Esophagus mucosa (tissue), 1 donor: ENCODE measurements at places on chromosomes 5 and 9.

- no peak for ATAC-seq
Measured at GRCh38 chr9:89632192-89632733, 27.5 kb downstream of the GADD45G start.

- ATAC-seq = no peak
Measured at GRCh38 chr9:15278091-15278687, 28.8 kb downstream of the TTC39B start.

DNA sequence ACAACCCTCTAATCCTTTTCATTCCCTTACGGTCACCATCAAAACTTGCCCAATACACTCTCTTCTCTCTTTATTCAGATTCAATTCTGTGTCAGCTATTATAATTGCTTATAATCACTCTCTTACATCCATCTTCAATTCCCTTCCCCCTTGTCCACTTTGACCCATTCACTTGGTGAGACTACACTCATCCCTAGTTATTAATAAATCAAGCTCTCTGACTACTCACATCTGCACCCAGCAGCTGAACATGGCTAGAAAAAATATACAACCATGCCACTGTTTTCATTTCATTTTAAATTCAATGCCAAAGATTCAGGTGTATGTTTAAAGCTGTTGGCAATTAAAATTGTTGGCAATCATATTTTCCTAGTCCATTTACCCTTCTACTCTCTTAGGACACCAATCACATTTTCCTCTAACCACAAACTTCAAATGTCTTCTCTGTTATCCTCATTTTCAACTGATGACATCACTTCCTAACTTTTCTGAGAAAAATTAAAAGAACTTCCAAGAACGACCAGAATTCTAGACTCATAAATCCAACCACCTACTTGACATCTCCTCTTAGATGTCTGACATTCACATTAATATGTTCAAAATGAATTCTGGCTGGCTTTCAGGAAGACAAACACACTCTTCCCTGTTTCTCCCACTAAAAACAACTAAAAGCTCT, 5.5 kb downstream of the C5orf15 start:
- ATAC-seq = no peak

DNA sequence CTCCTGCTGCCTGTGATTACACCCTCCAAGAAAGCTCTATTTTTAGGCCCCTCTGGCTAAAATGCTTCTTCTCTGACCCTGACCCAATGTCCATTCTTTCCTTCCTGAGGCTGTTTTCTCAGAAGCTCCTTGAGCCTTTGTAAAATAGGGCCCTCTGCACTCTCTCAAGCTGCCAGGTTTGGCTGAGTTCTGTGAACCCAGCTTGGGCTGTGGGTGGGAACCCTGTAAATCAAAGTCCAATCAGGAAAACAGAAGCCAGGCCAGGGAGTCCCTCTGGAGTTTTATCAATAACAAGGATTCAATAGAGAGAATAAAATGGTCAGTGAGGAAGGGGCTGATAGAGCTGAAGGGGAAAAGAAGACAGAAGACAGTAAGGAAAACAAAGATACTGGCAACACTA, 43.7 kb upstream of the ERCC6L2 start:
- no peak for ATAC-seq

GRCh38 chr9:134897584-134898170, 17.1 kb downstream of the FCN2 start:
- ATAC-seq = no peak

GRCh38 chr5:61301341-61302199, 30.5 kb upstream of the ZSWIM6 start:
- ATAC-seq = peak; percentile 72

- ATAC-seq = no peak
Measured at GRCh38 chr5:143569722-143570567, 166.5 kb upstream of the NR3C1 start.

DNA sequence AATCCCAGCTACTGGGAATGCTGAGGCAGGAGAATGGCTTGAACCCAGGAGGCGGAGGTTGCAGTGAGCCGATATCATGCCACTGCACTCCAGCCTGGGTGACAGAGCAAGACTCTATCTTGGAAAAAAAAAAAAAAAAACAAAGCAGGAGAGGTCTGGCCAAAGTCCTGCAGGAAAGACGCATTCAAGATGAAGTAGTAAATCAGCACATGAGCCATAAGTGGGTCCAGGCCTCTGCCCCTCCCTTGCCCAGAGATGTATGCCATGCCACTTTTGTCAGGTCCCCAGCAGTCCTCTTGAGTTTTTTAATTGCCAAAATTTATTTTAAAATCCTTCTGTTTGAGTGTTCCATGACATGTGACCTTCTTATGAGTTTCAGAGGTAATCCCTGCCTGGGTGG, 8.5 kb upstream of the PHF19 start:
- ATAC-seq = no peak

DNA sequence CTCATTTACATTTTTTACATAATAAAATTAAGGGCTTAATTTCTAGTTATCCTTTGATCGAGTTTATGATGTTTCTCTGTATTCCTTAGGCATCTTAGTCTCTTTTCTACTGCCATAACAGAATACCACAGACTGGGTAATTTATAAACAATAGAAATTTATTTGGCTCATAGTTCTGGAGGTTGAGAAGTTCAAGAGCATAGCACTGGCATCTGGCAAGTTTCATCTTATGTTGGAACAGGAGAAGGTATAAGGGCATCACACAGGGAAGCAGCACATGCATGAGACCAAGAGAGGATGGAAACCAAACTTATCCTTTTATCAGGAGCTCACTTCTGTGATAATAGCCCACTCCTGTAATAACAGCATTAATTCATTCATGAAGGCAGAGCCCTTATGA, 284.9 kb upstream of the COX7C start:
- ATAC-seq = no peak

- no peak for ATAC-seq
Measured at GRCh38 chr5:109653042-109653441, 36.7 kb upstream of the MAN2A1 start.

DNA sequence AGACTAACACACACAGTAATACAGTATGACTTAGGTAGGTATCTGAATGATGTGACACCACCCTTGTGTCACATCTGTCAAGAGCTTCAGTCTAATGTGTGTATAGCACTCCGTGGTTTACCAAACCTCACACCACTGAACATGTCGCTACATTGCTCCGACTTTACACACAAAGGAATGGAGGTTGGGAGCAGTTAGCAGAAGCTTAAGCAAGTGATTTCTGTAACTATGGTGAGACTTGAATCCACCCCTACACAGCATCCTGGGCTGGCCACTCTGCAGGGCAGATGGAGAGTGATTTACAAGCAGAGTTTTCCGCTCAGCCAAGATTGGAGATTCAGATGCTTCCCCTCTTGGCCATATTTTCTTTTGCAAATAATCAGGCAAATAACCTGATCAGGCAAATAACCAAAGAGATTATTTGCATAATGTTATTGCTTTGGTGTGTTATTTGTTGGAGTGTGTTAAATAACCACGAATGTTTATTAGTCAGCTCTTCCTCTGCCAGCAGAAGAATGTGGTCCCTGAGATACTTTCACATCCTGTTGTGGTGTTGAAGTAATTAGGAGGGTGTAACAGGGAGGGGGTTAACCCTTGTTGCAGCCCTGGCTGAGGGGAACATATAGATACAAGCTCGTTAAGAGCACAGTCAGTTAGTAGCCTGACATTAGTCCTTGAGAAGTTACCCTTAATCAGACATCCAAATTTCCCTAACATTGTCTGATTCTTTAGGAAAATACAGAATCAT, 92.8 kb downstream of the SNX18 start:
- ATAC-seq = peak; percentile 66

DNA sequence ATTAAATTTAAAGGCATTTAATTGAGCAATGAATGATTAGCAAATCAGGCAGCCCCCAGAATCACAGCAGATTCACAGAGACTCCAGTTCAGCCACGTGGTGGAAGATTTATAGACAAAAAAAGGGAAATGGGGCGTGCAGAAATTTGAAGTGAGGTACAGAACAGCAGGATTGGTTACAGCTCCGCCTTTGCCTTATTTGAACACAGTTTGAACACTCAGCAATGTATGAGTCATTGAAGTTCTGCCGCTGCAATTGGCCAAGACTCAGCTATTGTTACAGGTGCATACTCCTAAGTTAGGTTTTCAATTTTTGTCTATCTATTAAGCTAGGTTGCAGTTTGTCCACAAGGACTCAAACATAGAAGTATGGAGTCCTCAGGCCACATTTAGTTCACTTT, 157.7 kb upstream of the SLC12A2 start:
- ATAC-seq = peak; percentile 90

DNA sequence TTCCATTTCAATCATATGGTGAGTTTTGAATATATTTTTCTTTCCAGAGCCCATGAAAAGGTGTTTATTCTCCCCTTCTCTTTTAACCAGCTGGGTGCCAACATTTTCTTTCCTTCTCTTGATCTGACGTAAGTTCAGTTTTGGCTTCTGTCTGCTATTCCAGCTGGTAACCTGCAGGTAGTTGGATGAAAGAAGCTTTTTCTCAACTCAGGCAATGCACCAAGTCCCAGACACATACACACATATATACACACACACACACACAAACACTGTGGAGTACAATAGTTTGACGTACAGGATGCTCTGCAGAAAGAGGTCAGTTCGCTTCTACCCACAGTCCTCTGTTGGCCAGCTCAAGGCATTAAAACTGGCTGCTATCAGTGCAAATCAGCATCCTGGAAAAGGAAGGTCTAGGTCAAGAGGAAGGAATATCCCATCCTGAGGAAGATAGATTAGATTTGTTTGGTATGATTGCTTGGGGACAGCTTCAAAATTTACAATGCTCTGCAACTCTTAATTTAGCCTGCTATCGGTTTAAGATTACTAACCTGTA, 214.3 kb upstream of the SEMA6A start:
- peak; percentile 55 for ATAC-seq

GRCh38 chr5:174895360-174895759, 171.0 kb downstream of the MSX2 start:
- no peak for ATAC-seq

GRCh38 chr5:4366628-4367027, 771.0 kb downstream of the IRX1 start:
- no peak for ATAC-seq

GRCh38 chr5:167943343-167943742, 348.1 kb upstream of the WWC1 start:
- no peak for ATAC-seq

GRCh38 chr5:98402130-98402529, 371.3 kb upstream of the RGMB start:
- no peak for ATAC-seq

DNA sequence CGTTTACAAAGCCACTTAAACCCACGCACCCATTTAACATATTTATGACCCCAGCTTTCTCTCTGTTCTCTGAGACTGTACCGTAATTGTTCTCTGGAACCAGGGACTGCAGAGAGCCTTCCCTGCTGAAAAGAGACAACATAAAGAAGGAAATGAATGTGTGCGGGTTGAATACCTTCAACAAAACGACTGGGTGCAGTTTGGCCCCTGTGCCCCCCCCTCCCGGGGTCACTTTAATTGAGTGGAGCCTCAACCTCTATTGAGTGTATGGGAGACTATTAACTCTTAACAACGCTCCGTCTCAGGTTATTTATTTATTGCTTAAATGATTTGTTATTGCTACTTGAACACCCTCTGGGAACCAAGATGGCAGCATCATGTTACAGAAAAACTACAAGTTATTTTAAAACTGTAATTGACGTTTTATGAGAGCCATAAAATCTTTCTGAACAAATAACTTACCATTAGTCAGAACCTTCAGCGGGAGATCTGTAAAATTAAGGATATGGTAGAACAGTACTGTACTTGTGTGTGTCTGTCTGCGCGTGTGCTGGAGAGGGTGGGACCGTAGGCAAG, 70.6 kb downstream of the GAS1 start:
- ATAC-seq = no peak

GRCh38 chr9:134314039-134314949, 12.0 kb upstream of the RXRA start:
- ATAC-seq = no peak

DNA sequence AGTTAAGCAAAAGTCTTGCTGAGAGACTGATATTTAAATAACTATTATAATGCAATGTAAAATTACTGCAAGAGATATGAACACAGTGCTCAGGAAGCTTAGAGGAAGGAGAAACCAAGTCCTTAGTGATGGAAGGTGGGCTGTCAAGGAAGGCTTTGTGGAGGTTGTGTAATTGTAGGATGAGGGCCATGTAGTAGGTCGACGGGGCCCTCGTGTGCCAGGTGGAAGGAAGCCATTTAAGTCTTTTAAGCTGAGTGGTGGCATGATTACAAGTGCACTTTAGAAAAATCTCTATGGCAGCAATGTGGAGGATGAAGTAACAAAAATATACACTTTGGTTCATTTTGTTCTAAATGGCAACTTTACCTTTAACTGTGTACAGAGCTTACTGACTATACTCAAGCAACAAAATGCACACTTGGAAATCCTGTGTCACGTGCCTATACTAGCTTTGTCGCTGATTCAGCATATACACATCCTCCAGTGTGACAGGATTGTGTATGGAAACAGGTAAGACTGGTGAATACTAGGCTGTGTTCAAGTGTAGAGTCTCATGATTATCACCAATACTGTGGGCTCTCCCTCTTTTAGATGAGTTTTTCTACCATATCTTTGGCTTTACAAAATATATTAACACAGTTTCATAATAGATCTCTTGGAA, 78.6 kb downstream of the TMC1 start:
- peak; percentile 86 for ATAC-seq

DNA sequence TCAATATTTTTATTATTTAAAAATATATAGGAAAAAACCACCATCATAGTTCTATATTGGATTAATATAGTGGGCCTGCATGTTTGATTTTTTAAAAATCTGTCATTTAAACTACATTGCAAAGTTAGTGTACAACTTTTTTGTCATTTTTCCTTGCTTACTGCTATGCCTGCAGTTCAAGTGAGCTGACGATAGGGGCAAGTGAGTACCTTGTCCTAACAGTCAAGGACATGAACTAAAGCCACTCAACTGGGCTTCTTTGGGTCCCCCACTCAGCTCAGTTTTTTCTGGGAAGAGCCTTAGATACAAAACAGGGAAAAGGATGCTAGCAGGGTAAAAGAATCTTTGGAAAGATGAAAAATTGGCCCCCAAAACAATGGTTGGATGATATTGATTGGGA, 269.9 kb downstream of the MAN2A1 start:
- ATAC-seq = no peak

GRCh38 chr5:8905021-8905420, 640.9 kb downstream of the SEMA5A start:
- ATAC-seq = no peak

GRCh38 chr5:100654895-100655294, 119.7 kb downstream of the FAM174A start:
- no peak for ATAC-seq

GRCh38 chr9:123513554-123513953, 157.6 kb downstream of the CRB2 start:
- peak; percentile 91 for ATAC-seq

- ATAC-seq = peak; percentile 68
Measured at GRCh38 chr9:131727184-131727759, 12.6 kb downstream of the RAPGEF1 start.

DNA sequence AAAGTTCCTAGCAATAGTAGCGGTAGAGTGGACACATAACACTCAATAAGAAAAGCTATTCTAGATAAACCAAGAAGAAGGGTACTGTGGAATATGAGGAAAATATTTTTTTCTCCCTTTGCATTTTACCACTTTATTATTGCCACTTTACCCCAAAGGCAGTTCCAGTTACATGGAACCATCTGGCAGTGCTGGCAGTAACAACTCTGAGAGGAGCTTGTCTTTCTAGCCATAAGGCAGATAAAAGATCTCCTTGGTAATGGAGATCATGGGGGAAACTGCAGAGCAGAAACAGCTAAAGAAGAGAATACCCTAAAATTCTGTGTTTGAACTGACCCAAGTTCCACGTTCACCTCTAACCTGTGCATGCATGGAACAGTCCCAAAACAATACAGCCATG, 38.5 kb downstream of the UBTD2 start:
- no peak for ATAC-seq
